ENCODE measurements at places on chromosomes 13 and 19. TPM values are rescaled to one million over a fixed set of nuclear protein-coding genes. Genes with fewer than 3 reads are reported as not detected.
A peak's percentile ranks its signal among the peaks of the same experiment; 100 is the strongest.

- no peaks in the 10 kb centered on the region for H3K27me3 ChIP-seq
- H3K27ac ChIP-seq, result no peak overlapping the region
- no peak overlapping the region for H3K4me3 ChIP-seq
- H3K36me3 ChIP-seq, result no peaks in the 10 kb centered on the region
These were observed 1426.8 kb downstream of the SLITRK5 start for GRCh38 chr13:89097994-89098393.

Gene HTR2A
- total RNA-seq, result 2.6 TPM

Gene SHISA7
- total RNA-seq, result not detected

GRCh38 chr19:28569132-28570131 is 643.5 kb downstream of the UQCRFS1 start:
- no peak overlapping the region for H3K27ac ChIP-seq
- no peak overlapping the region for H3K4me3 ChIP-seq
- no peaks in the 10 kb centered on the region for H3K27me3 ChIP-seq
- H3K4me1 ChIP-seq, result no peaks in the 10 kb centered on the region
- DNase-seq, result no peak

- H3K27me3 ChIP-seq, result no peaks in the 10 kb centered on the region
- peaks cover 24% of the 10 kb centered on the region for H3K4me1 ChIP-seq
- no peak for DNase-seq
- H3K36me3 ChIP-seq, result peaks cover 37% of the 10 kb centered on the region
- H3K4me3 ChIP-seq, result no peak overlapping the region
These were observed 9.8 kb downstream of the KCTD15 start for GRCh38 chr19:33806434-33806881.

DNA sequence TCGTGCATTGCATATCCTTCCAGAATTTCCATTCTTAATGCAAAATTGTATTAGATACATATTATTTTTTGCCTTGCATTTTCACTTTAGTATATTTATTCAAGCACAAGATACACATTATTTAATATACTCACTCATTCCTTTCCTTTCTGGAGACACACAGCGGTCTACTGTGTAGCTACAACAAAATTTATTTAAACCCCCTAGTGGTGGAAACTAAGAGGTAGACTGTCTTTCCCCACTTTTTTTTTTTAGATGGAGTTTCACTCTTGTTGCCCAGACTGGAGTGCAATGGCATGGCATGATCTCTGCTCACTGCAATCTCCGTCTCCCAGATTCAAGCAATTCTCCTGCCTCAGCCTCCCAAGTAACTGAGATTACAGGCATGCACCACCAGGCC is 2040.3 kb upstream of the PCDH20 start:
- H3K36me3 ChIP-seq, result no peaks in the 10 kb centered on the region
- no peak for DNase-seq
- no peak overlapping the region for H3K4me3 ChIP-seq

DNA sequence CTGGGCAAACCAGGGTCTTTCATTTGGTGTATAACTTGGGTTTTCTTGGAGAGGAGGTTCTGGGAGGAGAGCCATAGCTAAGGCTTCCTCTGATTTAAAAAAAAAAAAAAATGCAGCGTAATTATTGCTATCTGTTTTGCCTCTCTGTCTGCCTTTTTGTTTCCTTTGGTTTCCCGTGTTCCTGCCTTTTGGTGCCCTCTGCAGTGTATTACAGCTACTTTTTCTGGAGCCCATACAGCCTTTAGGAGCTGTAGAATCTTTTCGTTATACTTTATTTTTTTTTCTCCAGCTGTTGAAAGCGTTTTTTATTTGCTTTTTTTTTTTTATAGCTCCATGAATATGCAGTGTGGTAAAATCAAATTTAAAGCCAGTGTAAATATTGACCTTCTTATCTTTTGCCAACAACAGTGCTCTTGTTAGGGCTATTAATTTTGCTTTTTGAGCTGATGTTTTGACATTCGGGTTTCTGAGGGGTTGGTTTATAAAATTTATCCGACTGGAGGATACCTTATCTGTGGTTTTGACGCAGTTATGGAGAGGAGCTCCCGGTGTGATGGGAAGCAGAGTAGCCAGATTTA is 38.1 kb downstream of the ZNF493 start:
- H3K4me3 ChIP-seq, result peak overlapping the region; percentile 50
- no peak overlapping the region for H3K27ac ChIP-seq
- H3K36me3 ChIP-seq, result no peaks in the 10 kb centered on the region
- H3K4me1 ChIP-seq, result peaks cover 14% of the 10 kb centered on the region

DNA sequence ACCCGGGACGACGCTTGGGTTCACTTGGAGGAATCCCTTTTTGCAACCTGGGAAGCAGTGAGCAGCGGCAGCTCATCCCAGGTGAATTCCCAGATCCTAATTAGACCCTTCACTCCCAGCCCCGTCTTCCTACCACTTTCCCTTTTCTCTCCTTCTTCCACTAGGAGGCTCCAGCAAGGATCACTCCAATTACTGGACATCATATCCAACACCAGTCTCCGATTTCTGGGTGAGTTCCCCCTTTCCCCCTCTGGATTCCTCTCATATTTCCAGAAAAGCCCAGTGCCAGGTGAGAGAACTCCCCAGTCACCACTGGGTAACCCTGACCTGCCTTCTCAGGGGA is 17.1 kb upstream of the ZSCAN4 start:
- H3K27ac ChIP-seq, result no peak overlapping the region
- H3K4me1 ChIP-seq, result no peaks in the 10 kb centered on the region
- no peaks in the 10 kb centered on the region for H3K36me3 ChIP-seq
- no peak overlapping the region for H3K4me3 ChIP-seq

DNA sequence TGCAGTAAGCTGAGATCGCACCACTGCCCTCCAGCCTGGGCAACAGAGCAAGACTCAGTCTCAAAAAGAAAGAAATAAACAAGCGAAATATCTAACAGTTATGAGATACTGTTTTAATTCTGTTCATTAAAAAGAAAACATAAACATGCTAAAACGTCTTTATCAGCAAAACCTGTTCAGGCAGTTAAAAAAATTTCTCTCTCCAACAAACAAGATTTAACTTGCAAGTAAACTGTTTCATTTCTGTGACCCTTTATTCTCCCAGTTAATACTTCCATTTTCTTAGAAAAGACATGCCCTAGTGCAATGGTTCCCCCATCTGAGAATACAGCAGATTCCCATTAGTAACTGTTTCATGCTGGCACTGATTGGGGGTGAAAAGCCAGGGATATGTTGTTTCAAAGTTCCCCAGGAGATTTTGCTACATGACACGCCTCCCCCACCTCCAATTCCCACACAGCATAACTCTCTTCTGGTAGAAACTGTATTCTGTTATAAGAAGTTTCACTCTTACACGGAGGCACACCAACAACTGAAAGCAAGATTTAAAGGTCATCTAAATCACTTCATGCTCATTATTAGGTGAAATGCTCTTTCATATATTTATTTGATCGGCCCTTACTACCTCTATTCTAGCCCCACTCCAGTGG is 24.4 kb downstream of the ELF1 start:
- H3K4me3 ChIP-seq, result no peak overlapping the region
- H3K27ac ChIP-seq, result no peak overlapping the region
- H3K4me1 ChIP-seq, result peaks cover 18% of the 10 kb centered on the region

- no peaks in the 10 kb centered on the region for H3K36me3 ChIP-seq
- peaks cover 52% of the 10 kb centered on the region for H3K4me1 ChIP-seq
- peak overlapping the region; percentile 82 for H3K4me3 ChIP-seq
- no peaks in the 10 kb centered on the region for H3K27me3 ChIP-seq
- H3K27ac ChIP-seq, result peak overlapping the region; percentile 76
These were observed 344 bp downstream of the NHLRC3 start for GRCh38 chr13:39038569-39039030.

Gene NALCN
- total RNA-seq, result 28.6 TPM

GRCh38 chr19:10637894-10638293 is 12.5 kb downstream of the SLC44A2 start:
- peaks cover 74% of the 10 kb centered on the region for H3K36me3 ChIP-seq
- DNase-seq, result no peak
- no peaks in the 10 kb centered on the region for H3K4me1 ChIP-seq
- no peak overlapping the region for H3K27ac ChIP-seq

Gene ZNF121
- total RNA-seq, result 16.1 TPM

Gene ZNRF4
- total RNA-seq, result not detected

DNA sequence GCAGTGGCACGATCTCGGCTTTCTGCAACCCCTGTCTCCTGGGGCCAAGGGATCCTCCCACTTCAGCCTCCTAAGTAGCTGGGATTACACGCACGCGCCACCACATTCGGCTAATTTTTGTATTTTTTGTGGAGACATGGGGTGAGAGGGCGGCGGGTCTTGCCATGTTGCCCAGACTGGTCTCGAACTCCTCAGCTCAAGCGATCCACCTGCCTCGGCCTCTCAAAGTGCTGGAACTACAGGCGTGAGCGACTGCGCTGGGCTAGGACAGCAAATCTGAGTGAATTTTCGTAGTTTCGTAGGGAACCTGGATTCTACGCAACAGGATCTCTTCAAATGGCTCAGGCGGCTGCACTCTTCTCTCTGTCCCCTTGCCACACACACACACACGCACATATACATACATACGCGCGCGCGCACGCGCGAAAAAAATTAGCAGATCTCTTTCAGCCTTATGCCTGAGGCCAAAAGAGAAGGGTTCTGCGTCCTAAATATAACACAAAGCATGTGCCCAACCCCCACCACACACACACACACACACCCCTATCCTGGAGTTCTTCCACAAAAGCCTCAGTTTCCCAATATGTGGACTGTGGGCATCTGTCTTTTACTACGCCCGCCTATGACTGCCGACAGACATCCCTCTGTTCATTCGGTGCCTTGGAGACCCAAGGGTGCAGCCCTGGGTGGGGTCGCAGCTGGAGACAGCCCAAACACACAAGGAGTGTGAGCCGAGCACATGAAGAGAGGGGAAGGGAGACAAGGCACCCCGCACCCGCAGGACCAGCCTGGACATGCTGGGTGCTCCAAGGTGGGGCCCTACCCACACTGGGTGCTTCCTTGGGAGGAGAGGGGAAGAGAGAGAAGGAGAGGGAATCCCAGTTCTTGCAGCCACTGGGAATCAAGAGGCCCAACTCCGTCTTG is 616 bp downstream of the PINLYP start:
- peak overlapping the region; percentile 98 for H3K4me3 ChIP-seq
- H3K27ac ChIP-seq, result peak overlapping the region; percentile 53
- no peaks in the 10 kb centered on the region for H3K36me3 ChIP-seq
- H3K27me3 ChIP-seq, result no peaks in the 10 kb centered on the region
- peaks cover 17% of the 10 kb centered on the region for H3K4me1 ChIP-seq

DNA sequence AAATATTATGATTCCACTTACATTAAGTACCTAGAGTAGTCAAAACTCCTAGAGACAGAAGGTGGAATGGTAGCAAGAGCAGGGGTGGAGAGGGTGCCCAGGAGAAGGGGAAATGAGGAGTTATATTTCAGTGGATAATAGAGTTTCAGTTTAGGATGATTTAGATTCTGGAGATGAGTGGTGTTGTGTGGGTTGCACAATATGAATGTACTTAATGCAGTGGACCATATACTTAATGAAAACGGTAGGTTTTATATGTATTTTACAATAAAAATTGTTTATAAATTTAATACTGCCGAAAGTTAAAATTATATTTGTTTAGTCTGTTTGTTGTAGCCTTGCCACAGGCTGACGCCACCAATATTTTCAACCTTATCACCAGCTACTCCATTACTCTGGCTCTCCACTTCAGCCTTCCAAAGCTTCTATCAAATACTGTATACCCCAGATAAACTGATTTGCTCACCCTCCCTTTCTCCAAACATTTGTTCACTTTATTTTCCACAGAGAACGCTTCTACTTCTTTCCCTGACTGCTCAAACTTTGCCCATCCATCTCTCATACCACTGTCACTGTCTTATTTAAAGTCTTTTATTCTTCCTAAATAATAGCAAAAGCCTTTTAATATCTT is 1.4 kb upstream of the RBM26 start:
- peaks cover 24% of the 10 kb centered on the region for H3K4me1 ChIP-seq
- no peak overlapping the region for H3K27ac ChIP-seq
- DNase-seq, result no peak
- no peak overlapping the region for H3K4me3 ChIP-seq
- no peaks in the 10 kb centered on the region for H3K36me3 ChIP-seq
- no peaks in the 10 kb centered on the region for H3K27me3 ChIP-seq

DNA sequence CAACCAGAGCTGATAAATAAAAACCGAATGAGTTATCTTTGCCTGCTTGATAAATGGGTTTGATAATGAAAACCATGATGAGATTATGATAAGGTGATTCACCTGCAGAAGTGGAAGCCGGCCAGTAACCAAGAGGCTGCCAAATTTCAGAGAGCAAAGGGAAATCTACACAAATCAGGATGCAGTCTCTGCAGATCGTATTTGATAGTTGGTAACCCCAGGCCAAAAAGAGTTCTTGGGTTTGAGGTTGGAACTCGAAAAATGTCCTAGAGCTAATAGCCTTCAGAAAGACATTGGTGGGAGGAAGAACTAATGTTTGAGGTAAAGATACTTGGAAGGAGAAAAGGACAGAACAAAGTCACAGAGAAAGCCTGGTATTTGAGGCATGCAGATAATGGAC is 9.6 kb upstream of the LATS2 start:
- peaks cover 10% of the 10 kb centered on the region for H3K4me1 ChIP-seq
- H3K4me3 ChIP-seq, result no peak overlapping the region
- H3K36me3 ChIP-seq, result no peaks in the 10 kb centered on the region
- H3K27me3 ChIP-seq, result no peaks in the 10 kb centered on the region
- H3K27ac ChIP-seq, result no peak overlapping the region

Gene P2RY11
- total RNA-seq, result 11.6 TPM

Gene BCAM
- total RNA-seq, result 178 TPM

Gene CEACAM5
- total RNA-seq, result not detected

DNA sequence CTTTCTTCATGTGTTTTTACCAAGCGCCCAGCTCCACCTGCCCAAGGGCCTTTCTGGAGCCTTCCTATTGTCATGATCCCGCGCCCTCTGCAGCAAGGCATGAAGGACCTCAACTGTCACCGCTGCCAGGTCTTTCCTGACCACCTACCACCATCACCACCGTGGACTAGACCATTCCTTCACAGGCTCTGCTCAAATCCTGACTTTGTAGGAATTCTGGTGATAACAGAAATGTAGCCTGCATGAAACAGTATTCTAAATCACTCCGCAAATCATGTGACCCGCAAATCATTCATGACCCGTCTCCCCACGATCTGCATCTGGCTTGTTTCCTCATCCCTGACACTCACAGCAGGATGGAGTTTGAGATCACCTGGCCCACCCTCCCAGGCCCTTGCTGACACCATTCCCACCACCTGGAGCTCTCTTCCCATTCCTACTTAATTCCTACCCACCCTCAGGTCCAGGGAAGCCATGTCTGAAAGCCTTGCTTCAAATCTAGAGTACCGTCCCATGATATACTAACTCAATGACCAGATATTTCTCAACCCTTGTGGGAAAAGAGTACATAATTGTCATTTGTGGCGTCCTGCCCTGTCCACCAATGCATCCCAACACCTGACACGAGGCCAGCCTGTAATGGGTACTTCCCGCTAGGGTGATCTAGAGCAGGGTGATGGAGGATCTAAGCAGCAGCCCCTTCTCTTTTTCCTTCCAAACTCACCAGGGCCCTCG is 1.3 kb downstream of the UBE2S start:
- H3K4me1 ChIP-seq, result peaks cover 18% of the 10 kb centered on the region
- H3K36me3 ChIP-seq, result peaks cover 17% of the 10 kb centered on the region
- no peaks in the 10 kb centered on the region for H3K27me3 ChIP-seq
- no peak overlapping the region for H3K27ac ChIP-seq

- H3K27me3 ChIP-seq, result no peaks in the 10 kb centered on the region
- H3K36me3 ChIP-seq, result no peaks in the 10 kb centered on the region
- no peak overlapping the region for H3K4me3 ChIP-seq
- DNase-seq, result no peak
- no peak overlapping the region for H3K27ac ChIP-seq
These were observed 2048.3 kb upstream of the PCDH20 start for GRCh38 chr13:63463782-63464610.

GRCh38 chr13:73195091-73195490 is 136.3 kb downstream of the KLF5 start:
- H3K27me3 ChIP-seq, result no peaks in the 10 kb centered on the region
- no peak for DNase-seq
- H3K4me3 ChIP-seq, result no peak overlapping the region
- H3K27ac ChIP-seq, result no peak overlapping the region
- no peaks in the 10 kb centered on the region for H3K36me3 ChIP-seq
- peaks cover under 1% of the 10 kb centered on the region for H3K4me1 ChIP-seq

GRCh38 chr19:48403606-48404005 is 10.1 kb downstream of the GRIN2D start:
- no peak overlapping the region for H3K27ac ChIP-seq
- H3K36me3 ChIP-seq, result no peaks in the 10 kb centered on the region
- no peaks in the 10 kb centered on the region for H3K4me1 ChIP-seq

All from thoracic aorta (tissue), 2 donors.